ENCODE measurements at places on chromosomes 6 and 20.

DNA sequence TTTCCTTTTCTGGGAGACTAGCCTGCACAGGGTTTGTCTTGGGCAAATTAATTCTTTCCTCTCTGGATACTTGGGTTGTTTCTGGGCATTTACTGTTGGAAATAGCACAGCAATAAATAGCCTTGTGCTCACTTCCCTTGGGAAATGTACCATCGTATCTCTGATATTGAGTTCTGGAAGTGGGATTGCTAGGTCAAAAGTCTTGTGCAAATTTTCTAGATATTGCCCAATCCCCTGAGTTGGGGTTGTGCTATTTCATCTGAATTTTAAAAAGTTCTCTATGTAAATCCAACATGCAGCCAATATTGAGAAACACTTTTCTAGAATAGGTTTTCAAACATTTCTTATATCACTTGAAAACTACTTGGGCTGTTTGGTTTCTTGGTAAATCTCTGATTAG, 64.0 kb upstream of the ELOVL5 start:
- DNase-seq, result no peak

DNA sequence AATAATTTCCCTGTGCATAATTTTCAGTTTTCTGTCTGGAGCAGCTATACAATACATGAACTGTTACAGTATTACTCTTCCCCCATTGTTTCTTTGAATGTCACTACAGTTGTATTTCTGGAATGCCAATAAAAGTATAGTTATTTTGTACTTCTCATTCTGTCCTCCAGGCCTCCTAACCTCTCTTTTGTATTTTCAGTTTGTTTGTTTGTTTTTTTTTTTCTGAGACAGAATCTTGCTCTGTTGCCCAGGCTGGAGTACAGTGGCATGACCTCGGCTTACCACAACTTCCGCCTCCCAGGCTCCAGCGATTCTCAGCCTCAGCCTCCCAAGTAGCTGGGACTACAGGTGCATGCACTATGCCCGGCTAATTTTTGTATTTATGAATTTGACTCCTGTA, 16.8 kb upstream of the ARID1B start:
- no peak for DNase-seq

DNA sequence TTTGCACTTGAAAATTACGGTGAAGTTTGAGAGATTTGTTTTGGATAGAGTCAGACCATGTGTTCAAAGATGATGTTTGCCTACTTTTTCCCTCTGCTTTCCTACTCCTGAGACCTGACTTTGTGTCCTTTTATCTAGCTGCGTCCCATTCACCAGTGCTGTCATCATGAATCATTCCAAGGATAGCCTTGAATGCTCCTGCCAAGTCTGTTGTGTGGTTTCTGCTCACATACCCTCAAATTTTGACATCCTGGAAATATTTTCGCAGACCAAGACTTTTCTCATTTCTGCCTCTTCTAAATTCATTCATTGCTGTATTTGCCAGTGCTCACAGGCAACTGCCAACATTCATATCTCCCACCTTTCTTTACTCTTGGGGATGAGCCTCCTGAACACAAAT, 175.9 kb upstream of the SCGN start:
- DNase-seq, result no peak

- no peak for DNase-seq
Observed at GRCh38 chr6:45791211-45792168, 224.2 kb downstream of the CLIC5 start.

- no peak for DNase-seq
Observed at GRCh38 chr20:17498641-17499040, 32.5 kb downstream of the BFSP1 start.

DNA sequence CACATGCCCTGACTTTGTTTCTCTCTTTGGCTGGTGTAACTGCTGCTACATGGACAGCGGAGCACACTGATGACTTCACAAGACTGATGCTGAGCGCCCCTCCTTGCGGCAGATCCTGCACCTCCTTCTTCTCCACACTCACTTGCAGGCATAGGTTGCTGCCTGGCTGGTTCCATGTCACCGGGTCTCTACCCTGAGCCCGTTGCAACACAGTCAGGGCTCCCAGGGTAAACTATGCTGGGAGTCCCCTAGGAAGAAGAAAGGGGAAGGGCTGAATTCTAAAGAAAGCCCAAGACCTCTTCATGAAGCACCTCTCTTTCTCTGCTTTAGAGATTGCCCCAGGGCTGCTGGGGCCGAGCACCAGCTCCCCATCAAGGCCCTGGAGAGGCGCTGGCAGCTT, 83.3 kb upstream of the DUSP22 start:
- DNase-seq, result no peak

DNA sequence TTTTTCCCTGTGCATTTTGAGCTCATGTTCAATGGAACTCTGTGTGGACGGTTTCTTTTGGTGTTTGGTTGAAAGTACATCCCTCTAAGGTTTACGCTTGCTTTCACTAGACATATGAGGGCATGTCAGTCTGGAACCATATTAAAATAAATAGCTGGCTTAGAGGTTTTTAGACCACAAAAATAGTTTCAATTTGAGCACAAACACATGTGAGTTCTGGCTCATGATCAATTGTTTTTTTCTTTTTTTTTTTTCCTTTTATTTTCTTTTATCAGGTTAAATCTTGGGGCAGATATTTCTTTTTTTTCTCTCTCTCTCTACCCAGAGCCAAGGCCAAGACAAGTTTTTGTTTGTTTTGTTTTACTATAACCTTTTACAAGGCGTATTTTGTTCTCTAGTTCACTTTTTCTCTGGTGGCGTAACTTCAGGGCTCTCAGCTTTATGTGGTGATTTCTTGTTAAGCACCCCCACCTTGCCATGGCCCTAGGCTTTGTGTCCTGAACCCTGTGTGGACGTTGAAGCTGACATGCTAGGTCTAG, 92.9 kb downstream of the SHLD1 start:
- DNase-seq, result peak; percentile 64

GRCh38 chr20:56245761-56246160, 2.8 kb upstream of the MC3R start:
- DNase-seq, result no peak

DNA sequence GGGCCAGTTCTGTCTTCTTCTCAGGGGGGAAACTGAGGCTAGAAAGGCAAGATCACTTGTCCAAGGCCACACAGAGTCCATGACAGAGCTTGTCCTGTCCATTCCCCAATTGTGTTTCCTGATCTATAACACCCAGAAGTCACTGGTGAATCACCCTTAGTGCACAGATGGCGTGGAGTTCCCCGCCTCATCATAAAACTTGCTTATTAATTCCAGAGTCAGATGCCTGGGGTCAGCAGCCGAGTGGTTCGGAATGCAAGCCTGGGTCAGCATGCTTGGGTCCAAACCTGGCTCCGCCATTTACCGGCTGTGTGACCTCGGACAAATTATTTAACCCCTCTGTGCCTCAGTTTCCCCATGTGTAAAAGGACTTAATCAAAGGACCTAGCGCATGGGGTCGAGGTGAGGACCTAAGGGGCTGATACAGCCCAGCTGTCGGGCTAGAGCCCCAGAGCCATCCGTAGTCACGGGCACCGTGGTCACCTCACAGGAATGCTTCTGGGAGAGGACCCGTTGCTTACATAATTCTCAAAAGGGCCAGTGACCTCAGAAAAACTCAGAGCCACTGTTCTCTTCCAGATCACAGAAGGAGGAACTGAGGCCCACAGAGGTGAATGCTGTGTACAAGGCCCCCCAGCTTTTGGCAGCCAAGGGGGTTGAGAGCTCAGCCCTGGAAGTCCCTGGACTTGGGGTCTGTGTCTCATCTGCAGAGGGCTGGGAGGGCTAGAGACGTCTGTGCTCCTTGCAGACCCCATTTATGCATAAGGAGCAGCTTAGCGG, 1.4 kb upstream of the ZBP1 start:
- DNase-seq, result no peak

GRCh38 chr6:111306104-111306888, 176.7 kb downstream of the REV3L start:
- DNase-seq, result no peak

GRCh38 chr6:28474441-28475219, 31.3 kb upstream of the ZSCAN23 start:
- DNase-seq, result peak; percentile 4

GRCh38 chr6:44229376-44230033, 6.1 kb downstream of the SLC29A1 start:
- DNase-seq, result no peak

- no peak for DNase-seq
Observed at GRCh38 chr6:131122516-131122915, 12.8 kb upstream of the AKAP7 start.

DNA sequence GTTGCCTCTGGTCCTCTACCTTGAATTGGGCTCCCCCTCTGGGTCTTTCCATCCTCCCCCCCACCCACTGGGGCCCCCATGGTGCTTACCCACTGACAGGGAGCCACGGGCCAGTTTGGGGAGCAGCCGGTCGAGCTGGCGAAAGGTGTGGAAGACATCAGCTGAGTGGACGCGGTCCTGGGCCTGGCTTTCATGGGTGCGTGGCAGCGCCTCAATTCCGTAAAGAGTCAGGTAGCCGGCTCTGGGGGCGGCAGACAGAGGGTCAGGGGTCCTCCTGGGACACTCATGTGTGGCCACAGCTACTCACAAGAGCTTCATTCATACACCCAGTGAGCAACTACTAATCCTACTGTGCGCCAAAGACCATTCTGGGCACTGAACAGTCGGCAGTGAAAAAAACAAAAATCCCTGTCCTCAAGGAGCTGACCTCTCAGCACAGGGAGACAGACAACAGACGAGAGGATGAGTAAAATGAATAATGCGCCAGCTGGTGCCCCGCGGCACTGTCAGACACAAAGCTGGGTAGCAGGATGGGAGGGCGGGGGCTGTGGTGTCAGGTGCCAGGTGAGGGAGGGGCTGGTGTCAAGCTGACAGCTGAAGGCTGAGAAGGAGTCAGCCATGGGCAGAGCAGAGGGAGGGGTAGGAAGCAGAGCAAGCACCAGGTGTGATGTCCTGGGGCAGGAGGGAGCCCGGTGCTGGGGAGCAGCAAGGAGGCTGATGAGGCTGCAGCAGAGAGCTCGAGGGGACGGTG, 28.3 kb downstream of the PTGIS start:
- no peak for DNase-seq

DNA sequence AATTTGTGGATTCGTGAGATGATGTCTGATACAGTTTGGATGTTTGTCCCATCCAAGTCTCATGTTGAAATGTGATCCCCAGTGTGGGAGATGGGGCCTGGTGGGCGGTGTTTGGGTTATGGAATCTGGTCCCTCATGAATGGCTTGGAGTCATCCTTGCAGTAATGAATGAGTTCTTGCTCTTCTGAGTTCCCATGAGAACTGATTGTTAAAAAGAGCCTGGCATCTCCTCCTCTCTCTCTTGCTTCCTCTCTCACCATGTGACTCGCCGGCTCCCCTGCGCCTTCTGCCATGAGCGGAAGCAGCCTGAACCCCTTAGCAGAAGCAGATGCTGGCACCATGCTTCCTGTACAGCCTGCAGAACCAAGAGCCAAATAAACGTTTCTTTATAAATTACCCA, 30.5 kb upstream of the RPP40 start:
- DNase-seq, result no peak

DNA sequence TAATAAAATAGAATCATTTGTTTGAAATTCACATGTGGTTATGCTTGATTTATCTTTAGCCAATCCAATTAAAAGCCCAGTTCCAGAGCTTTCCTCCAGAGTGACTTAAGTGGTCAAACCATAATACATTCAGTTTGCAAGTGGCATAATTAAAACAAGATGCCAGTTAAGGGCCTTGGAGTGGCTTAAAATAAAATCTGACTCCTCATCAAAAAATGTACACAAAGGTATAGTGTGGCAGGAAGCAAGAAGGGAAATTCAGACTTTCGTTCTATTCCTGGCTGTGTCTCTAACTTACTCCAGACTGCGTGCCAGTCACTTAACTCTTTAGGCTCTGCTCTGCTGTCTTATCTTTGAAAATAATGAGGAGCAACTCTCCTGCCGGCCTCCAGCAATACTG, 251.3 kb upstream of the PRND start:
- DNase-seq, result no peak

GRCh38 chr6:164870164-164870563, 439.2 kb downstream of the C6orf118 start:
- no peak for DNase-seq

DNA sequence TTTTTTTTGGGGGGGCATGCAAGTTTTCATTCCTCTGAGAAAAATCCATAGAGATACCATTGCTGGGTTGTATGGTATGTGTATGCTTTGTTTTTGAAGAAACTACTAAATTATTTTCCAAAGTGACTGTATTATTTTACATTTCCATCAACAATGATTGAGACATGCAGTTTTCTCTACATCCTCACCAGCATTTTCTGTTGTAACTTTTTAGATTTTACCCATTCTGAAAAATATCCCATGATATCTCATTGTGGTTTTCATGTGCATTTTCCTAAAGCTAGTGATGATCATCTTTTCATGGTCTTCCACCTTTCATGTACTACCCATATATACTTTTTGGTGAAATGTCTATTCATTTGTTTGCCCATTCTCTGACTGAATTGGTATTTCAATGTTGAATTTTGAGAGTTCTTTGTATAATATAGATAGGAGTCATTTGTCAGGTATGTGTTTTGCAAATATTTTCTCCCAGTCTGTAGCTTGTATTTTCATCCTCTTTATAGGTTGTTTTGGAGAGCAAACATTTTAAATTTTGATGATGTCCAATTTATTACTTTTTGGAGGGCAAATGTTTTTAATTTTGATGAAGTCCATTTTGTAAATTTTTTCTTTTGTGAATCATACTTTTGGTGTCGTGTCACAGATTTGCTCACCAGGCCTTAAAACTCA, 827.5 kb upstream of the CITED2 start:
- DNase-seq, result no peak

DNA sequence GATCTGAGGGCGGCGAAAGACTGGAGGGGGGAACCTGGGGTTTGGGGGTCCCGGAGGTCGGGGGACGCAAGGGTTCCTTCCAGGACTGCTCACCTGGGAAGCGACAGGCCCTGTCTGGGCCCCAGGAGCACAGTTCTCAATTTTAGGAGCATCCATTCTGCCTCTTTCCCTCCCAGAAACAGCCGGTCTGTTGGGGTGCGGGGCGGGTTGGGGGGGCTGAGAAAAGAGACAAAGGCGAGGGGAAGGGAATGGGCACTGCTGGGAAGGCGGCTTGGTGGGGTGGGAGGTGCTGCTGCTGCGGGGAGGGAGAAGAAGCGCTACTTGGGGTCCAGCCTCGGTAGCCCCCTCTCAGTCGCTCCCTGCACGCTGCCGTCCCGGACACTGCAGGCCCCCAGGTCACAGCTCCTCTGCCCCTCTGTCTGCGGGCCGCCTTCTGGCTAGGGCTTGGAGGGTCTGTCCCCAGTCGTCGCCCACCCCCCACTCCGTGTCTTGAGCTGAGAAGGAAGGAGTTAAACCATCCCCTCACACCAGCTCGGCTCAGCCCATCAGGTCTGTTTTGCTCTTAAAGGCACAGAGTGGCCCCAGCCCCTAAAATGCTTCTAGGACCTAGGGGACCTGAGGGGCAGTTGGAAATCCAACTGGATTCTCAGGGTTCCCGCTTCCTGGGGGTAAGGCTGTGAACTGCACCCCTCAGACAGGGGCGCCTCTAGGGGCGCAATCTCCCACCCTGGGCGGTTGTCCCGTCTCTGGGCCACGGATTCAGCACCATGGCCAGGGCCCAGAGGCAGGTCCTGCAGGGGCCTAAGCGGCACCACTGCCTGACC, 690 bp downstream of the GDAP1L1 start:
- DNase-seq, result peak; percentile 2

GRCh38 chr6:499617-500016, 108.1 kb downstream of the IRF4 start:
- peak; percentile 39 for DNase-seq

- no peak for DNase-seq
Observed at GRCh38 chr6:125574604-125575003, 174.8 kb upstream of the HEY2 start.
